ENCODE measurements at places on chromosomes 3 and 15.

- DNase-seq: no peak
Measured at GRCh38 chr3:20069178-20069532, 28.9 kb downstream of the KAT2B start.

DNA sequence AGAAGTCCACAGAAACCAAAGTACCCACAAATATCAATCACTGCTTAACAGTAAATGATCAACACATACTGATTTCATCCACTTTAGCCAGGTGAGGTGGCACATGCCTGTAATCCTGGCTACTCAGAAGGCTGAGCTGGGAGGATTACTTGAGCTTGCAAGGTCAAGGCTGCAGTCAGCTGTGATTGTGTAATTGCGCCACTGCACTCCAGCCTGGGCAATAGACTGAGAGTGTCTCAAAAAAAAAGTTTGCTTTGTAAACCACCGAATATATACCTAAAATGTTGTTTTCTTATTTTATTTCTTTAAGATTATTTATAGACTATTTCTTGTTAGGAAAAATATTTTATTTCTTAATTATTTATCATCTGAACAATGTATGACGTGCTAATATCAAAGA, 8.7 kb upstream of the ATP13A4 start:
- DNase-seq: no peak

GRCh38 chr3:149332771-149333170, 665 bp downstream of the TM4SF18 start:
- no peak for DNase-seq

GRCh38 chr3:151550642-151551041, 89.8 kb upstream of the IGSF10 start:
- no peak for DNase-seq

- DNase-seq: no peak
Measured at GRCh38 chr3:159187706-159188105, 385.9 kb downstream of the MFSD1 start.

DNA sequence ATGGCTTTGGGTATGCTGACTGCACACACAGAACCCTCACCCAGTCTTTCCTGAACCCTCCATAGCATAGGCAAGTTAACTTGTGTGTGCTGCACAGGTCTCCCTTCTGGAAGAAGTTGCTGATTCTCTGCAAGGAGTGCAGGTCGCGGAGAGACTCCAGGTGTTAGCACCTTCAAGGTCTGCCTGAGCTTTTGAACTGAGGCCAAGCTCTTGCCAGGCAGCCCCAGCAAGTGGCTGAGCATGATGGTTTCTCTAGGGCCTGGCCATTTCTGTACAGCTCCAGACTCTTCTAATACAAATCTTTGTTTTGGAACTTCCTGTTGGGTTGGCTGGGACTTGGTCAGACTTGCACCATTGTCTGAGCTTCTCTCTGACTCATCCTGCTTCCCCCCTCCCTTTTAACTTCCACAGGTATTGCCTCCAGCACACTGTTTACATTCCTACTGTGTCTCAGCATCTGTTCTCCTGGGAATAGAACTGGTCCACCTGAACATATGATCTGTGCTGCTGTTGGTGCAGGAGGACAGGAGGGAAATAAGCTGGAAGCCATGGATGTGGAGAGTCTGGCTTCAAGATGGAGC, 53.3 kb downstream of the KY start:
- DNase-seq: peak; percentile 82

- DNase-seq: peak; percentile 77
Measured at GRCh38 chr3:48695393-48695753, 9.7 kb upstream of the NCKIPSD start.

- no peak for DNase-seq
Measured at GRCh38 chr15:47442371-47442770, 274.9 kb upstream of the SEMA6D start.

- DNase-seq: peak; percentile 43
Measured at GRCh38 chr15:101501703-101502373, 12.3 kb upstream of the PCSK6 start.

GRCh38 chr3:134625462-134625861, 25.4 kb downstream of the KY start:
- no peak for DNase-seq

GRCh38 chr15:22980189-22981050, at the start of gene CYFIP1:
TSS of gene CYFIP1 (minus strand) at chr15:22980368. CDS start at chr15:22947285, 33,083 bp downstream.
- peak; percentile 89 for DNase-seq

DNA sequence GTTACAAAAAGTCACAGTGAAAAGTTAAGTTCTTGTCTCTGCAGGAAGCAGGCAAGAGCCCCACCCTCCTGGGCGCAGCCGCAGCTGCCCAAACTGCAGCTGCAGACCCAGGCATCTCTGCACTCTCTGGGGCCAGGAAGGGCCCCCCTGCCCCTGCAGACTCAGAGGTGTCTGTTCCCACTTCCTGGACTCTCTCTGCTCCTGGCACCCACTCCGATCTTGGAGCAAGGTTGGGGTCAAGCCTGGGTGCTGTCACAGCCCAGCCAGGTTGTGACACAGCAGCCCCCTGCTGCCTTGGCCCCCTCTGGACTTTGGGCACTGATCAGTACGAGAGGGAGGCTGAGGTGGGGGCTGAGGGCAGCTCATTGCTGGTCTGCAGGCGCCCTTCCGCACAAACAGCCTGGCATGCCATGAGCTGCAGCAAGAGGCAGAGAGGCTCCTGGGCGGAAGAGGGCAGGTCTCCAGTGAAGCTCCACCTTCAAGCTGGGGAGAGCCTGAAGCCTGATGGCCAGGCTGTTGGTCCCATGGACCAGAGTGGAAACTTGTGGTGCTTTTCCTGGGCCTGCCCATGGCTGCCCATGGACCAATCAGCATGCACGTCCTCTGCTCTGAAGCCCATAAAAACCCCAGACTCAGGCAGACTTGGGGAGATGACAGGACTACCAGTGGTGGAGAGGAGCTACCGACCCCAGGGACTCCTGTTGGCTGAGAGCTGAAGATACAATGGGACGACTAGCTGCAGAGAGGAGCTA, 42.9 kb upstream of the LRRFIP2 start:
- DNase-seq: no peak

GRCh38 chr15:98177966-98178592, 217.6 kb downstream of the ARRDC4 start:
- peak; percentile 78 for DNase-seq

DNA sequence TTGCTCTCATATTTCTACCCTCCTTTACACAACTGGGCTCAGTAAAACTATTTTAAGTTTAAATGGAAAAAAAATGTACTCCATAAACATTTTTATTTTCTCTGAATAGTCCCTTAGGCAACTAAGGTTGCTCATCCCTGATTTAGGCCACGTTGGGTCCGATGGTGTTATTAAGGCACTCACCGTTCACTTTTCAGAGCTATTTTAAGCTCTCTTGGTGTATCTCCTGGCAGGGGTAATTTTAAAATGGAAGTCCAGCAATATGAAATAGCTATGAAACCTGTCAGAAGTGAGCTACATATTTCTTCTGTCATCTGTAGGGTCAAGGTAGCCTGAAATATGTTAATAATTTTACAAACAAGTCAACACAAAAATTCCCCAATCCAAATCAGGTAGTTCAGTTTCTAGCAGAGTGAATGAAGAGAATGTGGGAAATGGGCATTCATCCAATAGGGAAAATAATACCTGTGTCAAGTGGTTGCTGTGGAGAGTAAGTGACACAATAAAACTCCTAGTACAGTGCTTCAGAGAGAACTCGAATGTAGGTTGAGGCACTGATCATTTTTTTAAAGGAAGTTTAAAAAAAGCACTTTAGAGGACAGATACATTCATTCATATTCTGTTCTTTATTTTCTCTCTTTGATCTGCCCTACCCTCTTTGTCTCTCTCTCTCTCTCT, 209.3 kb upstream of the FEZF2 start:
- no peak for DNase-seq

DNA sequence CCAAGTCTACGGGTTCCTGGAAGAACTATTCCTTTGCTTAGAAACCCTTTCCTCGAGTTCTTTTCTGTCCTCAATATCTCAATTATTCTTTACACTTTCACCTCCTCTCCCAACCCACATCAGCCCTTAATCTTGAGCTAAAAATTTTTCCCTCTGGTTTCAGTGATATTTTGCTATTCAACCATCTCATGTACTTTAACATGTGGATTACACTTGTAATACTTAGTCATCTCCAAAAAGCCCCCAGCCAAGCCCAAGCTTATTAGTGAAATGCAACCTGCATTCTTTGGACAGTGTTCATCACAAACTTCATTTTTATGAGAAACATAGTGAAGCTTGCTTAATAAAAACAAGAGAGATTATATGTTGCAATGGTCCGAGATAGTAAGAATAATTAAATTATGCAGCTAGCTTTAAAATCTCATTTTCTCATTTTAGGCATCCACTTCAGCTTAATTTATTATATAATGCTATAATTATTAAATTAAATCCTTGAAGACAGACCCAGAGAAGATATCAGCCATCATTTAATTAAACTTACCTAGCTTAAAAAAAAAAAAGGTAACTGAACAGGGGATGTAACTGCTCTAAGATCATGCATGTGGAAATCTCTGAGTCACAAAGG, 534.5 kb upstream of the TBL1XR1 start:
- peak; percentile 46 for DNase-seq

GRCh38 chr3:16600780-16601536, 4.3 kb downstream of the DAZL start:
- DNase-seq: peak; percentile 80

DNA sequence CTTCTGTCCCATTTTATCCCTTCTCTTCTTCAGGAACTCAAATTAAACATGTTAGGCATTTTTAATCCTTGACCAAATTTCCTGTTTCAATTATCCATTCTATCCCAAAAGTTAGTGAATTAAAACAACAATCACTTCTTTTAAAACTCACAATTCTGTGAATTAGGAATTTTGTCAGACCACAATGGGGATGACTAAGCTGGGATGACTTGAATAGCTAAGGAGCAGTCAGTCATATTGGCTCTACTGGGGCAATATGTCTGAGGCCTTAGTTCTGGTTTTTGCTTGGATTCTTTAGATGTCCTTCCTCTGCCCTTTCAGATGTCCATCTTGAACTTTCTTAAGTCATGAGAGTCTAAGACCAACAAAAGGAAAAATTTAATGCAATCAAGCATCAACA, 178.2 kb upstream of the TGFBR2 start:
- DNase-seq: no peak

GRCh38 chr3:53824795-53825194, 21.4 kb downstream of the CHDH start:
- no peak for DNase-seq

DNA sequence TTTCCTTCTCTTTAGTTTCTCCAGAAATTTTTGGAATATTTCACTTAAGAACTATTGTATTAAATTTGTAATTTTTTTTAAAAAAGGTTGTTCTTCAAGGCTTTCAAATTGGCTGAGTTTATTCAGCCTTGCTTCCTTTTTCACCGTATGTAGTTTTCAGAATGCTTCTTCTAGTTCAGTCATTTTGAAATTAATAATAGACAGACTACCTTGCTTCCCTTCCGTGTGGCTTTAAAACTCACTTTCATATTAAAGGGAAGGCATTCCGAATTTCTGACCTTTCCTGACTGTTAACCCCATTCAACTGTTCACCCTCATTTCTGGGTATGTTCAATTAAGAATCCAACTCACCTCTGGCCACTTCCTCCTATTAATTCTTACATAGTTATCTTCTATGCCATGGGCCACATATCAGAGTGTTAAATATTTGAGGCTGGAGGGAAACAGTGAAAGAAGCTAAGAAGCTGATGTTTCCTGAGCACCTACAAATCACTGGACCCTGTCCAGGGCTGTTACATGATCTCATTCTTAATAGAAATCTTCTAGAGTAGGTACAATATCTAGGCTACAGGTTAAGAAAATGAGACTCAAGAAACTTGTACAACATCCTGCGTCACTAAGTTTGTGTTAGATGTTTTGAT, 237.5 kb downstream of the P3H2 start:
- no peak for DNase-seq

GRCh38 chr3:45253316-45253715, 27.2 kb upstream of the TMEM158 start:
- no peak for DNase-seq

- DNase-seq: peak; percentile 63
Measured at GRCh38 chr3:157129803-157130466, 30.0 kb downstream of the CCNL1 start.

GRCh38 chr3:184323696-184324095, 9.3 kb downstream of the EIF4G1 start:
- DNase-seq: no peak

DNA sequence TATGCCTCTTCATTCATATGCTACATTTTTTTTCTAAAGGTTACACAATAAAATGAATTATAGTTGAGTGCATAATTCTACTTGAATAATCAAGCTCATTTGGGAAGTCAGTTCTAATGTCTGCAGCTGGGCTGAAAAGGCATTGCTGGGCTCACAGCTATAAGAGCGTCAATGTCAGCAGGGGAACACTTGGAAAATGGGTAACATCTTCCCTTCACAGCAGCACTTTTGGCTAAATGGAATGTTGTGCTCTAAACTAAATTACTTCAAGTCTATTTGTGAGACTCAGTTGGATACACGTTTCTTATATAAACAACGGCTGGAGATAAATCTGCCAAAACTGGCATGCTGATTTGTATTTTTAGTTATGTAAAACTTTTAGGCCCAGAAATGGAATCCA, 357.8 kb downstream of the TBL1XR1 start:
- no peak for DNase-seq

- no peak for DNase-seq
Measured at GRCh38 chr3:141971571-141971970, 95.1 kb downstream of the ATP1B3 start.
